ENCODE measurements at places on chromosomes 2 and 18. TPM values are rescaled to one million over a fixed set of nuclear protein-coding genes. Genes with fewer than 3 reads are reported as not detected.

DNA sequence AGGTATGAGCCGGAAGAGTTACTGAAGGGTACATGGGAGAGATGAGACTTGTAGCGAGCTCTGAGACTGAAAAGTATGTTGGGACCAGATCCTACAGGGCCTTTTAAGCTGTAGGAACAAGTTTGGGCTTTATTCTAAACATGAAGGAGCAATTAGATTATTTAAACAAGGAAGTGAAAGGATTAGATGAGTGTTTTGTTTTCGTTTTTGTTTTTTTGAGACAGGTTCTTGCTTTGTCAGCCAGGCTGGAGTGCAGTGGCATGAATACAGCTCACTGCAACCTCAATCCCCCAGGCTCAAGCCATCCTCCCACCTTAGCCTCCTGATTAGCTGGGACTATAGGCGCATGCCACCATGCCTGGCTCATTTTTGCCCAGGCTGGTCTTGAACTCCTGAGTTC, 110.7 kb downstream of the C1D start:
- H3K27ac ChIP-seq: no peak overlapping the region
- no peaks in the 10 kb centered on the region for H3K36me3 ChIP-seq
- no peak for DNase-seq
- H3K27me3 ChIP-seq: no peaks in the 10 kb centered on the region
- no peak overlapping the region for H3K4me3 ChIP-seq

DNA sequence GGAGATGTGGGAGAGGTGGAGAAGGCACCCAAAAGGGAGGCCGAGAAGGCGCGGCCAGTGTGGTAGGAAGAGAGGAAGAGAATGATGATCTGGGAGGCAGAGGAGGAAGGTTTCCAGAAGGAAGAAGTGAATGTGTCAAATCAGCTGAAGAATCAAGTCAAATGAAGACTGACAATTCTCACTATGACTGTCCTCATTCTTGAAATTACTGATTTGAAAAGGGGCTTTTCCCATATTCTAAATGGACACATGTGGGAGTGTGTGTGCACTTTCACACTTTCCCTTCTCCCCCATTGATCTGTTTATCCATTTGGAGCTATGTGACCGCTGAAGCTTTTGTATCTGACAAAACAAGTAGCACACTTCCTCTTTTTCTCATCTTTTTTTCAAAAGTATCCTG, 6.1 kb downstream of the AFF3 start:
- no peak for DNase-seq
- H3K4me1 ChIP-seq: no peaks in the 10 kb centered on the region
- H3K36me3 ChIP-seq: no peaks in the 10 kb centered on the region
- no peak overlapping the region for H3K27ac ChIP-seq

The MAP3K19 gene
- total RNA-seq: not detected

The GALNT13 gene
- total RNA-seq: 1.7 TPM

The CCDC85A gene
- 1.1 TPM for total RNA-seq
